H9 (cell line): ENCODE measurements at places on chromosomes 5 and 9. TPM values are rescaled to one million over a fixed set of nuclear protein-coding genes. Genes with fewer than 3 reads are reported as not detected.

The TNFAIP8 gene
- total RNA-seq = 7.3 and 8.1 TPM in 2 replicates

The SPINK6 gene
- total RNA-seq = not detected in 2 replicates

The SPATA9 gene
- not detected in 2 replicates for total RNA-seq

The FAM153A gene
- 0.70 and 1.2 TPM in 2 replicates for total RNA-seq

The PDZD2 gene
- total RNA-seq = 8.8 and 9.9 TPM in 2 replicates

The ANKRD31 gene
- 0.11 and 0.13 TPM in 2 replicates for total RNA-seq

The FOXD4L6 gene
- total RNA-seq = 0.13 TPM in 1 of 2 replicates, not detected in the other

DNA sequence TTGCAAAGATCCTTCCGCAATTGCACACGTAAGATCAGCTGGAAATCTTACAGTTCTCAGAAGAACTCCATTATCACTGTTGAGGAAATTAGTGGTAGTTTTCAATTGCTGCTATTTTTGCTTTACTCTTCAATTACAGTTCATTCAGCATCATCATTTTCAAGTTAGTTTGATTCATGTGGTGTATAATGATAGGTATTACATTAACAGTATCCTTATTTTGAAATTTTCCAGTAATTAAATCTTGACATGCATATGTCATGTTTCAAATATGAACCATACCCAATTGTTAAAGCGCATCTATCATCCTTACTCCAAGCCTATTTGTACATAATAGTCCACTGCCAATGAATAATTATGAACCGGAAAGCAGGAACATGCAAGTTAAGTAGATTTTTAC lies 60.3 kb downstream of the NR6A1 start:
- H3K27me3 ChIP-seq = no peaks in the 10 kb centered on the region
- no peak overlapping the region for H3K27ac ChIP-seq
- no peak overlapping the region for H3K4me3 ChIP-seq
- peaks cover 13% of the 10 kb centered on the region for H3K36me3 ChIP-seq
- no peak for DNase-seq

DNA sequence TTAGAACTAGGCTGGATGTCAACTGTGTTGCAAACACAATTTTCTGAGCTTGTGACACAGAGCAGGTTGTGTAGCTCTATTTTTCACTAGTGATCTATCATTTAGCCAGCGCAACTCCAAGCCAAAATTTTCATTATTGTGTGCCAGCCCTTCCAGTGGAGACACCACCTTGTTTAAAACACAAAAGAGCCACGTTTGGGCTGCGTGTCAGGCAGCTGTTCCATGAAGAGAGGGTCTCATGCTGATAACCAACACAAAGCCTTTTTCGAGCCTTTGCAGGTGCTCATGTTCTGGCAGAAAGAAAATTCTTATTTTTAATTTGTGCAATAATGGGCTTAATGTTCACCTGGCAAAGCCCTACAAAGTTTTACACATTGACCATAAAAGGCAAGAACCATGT lies 237.6 kb upstream of the RGMB start:
- DNase-seq = no peak
- H3K4me1 ChIP-seq = no peaks in the 10 kb centered on the region
- no peaks in the 10 kb centered on the region for H3K27me3 ChIP-seq
- no peaks in the 10 kb centered on the region for H3K36me3 ChIP-seq

DNA sequence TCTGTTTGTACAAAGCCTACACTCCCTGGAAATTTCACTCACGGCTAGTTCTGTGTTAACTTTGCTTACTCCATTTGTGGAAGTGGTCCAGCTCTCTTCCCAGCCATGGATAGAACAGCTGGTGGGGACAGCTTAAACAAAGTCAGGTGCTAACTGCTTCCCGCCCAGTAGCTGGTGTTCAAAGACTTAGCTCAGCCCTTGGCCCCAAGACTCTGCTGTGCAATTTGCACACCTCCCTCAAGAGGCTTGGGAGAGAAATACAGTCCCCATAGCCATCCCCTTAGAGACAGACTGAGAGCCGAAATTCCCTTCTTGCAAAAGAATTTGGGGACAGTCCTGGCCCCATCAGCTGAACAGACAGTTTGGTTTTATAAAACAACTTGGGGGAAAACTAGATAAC lies 73.8 kb upstream of the RAI14 start:
- DNase-seq = no peak
- no peaks in the 10 kb centered on the region for H3K27me3 ChIP-seq
- no peak overlapping the region for H3K27ac ChIP-seq
- no peak overlapping the region for H3K4me3 ChIP-seq

DNA sequence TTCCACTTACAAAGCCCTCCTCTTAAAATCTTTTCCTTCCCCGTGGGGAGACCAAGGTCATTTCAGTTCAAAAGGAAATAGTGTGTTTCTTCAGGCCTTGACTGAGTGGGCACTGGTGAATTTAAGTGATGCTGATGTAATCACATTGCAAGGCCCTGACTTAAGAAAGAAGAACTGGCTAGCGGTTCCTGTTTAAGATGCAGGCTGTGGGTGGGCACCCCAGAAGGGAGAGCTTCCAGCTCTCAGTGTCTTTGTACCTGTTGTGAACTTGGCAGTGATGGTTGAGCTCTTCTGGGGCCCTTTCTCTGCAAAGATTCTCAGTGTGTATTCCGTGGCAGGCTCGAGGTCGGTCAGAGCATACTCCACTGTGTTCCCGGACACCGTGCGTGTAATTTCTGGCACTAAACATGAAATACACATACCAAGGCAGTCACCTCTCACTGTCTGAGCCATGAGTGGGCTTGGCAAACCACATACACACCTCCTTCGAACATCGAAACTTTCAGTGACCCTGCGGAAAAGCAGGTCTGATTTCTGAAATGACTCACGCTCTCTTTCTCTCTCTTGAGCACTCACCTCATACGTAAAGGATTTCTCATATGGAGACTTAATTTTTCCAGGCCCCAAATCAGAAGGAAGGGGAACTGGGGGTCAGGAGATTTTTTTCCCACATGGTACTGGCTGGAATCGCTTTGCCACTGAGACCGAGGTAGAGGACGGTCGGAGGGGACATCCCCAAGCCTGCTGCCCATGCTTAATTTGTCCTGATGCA lies 81.9 kb downstream of the TNC start:
- no peaks in the 10 kb centered on the region for H3K27me3 ChIP-seq
- H3K4me1 ChIP-seq = no peaks in the 10 kb centered on the region
- no peak for DNase-seq
- H3K27ac ChIP-seq = no peak overlapping the region
- no peak overlapping the region for H3K4me3 ChIP-seq

DNA sequence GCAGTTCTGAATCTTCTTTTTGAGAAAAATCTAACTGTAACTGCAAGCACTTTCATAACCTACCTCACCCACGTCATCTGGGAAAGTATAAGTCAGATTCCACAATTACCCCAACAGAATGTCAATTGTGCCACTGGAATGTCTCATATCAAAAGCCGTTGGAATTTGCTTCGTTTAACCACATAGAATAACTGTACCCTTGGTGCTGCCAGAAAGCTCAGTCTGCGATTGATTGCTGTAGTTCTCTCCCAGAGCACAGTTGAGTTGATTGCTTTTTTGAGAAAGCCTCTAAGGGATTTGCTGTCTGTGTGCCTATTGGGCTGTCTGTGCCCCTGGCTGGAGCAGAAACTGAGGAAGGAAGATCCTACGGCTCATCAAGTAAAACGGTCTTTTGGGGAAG lies 583.6 kb downstream of the TMEM38B start:
- no peak for DNase-seq
- H3K4me3 ChIP-seq = no peak overlapping the region
- H3K36me3 ChIP-seq = 0 out of 2 replicates have a peak, but pooled peaks cover 2% of the 10 kb centered on the region
- no peaks in the 10 kb centered on the region for H3K27me3 ChIP-seq
- no peaks in the 10 kb centered on the region for H3K4me1 ChIP-seq

GRCh38 chr9:346111-346571 lies 131.5 kb downstream of the DOCK8 start:
- peak; percentile 32 for DNase-seq
- H3K4me3 ChIP-seq = no peak overlapping the region
- H3K27me3 ChIP-seq = no peaks in the 10 kb centered on the region
- H3K27ac ChIP-seq = no peak overlapping the region

DNA sequence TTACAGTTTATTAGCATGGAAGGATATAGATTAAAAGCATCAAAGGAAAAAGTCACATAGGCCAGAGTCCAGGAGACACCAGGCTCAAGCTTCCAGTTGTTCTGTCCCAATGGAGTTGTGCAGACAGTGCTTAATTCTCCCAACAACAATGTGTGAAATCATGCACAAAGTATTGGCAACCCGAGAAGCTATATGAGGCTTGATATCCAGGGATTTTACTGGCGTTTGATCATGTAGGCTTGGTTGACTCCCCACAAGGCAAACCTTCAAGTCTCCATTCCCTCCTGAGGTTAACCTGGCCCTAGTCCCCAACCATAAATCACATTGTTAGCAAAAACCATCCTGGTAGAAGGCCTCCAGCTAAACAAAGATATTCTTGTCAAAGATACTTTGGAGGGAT lies 141.5 kb downstream of the ADAMTS19 start:
- peaks cover 2% of the 10 kb centered on the region; the same call in 1 of the 2 replicates for H3K36me3 ChIP-seq
- no peaks in the 10 kb centered on the region for H3K4me1 ChIP-seq
- DNase-seq = no peak

GRCh38 chr5:140108093-140109017 lies 5.6 kb upstream of the PURA start:
- peak; percentile 56 for DNase-seq
- H3K36me3 ChIP-seq = no peaks in the 10 kb centered on the region
- no peak overlapping the region for H3K27ac ChIP-seq
- H3K4me1 ChIP-seq = peaks cover 5% of the 10 kb centered on the region; the same call in 1 of the 2 replicates
- peak overlapping the region; percentile 83 for H3K4me3 ChIP-seq

GRCh38 chr9:99019510-99020331 lies 76.0 kb downstream of the COL15A1 start:
- no peak overlapping the region for H3K27ac ChIP-seq
- no peak overlapping the region for H3K4me3 ChIP-seq
- no peaks in the 10 kb centered on the region for H3K36me3 ChIP-seq
- no peaks in the 10 kb centered on the region for H3K4me1 ChIP-seq
- H3K27me3 ChIP-seq = no peaks in the 10 kb centered on the region

GRCh38 chr5:9046756-9047481 lies 499.0 kb downstream of the SEMA5A start:
- DNase-seq = no peak
- H3K27me3 ChIP-seq = no peaks in the 10 kb centered on the region
- H3K4me3 ChIP-seq = no peak overlapping the region
- no peaks in the 10 kb centered on the region for H3K4me1 ChIP-seq
- no peak overlapping the region for H3K27ac ChIP-seq
- H3K36me3 ChIP-seq = peaks cover 15% of the 10 kb centered on the region; the same call in 1 of the 2 replicates

- no peaks in the 10 kb centered on the region for H3K27me3 ChIP-seq
- DNase-seq = no peak
- H3K36me3 ChIP-seq = peaks cover 13% of the 10 kb centered on the region
- no peak overlapping the region for H3K27ac ChIP-seq
- no peaks in the 10 kb centered on the region for H3K4me1 ChIP-seq
These were observed 40.0 kb upstream of the SMC5 start for GRCh38 chr9:70218767-70219166.

GRCh38 chr5:126456217-126456820 lies 33.1 kb downstream of the GRAMD2B start:
- H3K36me3 ChIP-seq = peaks cover 7% of the 10 kb centered on the region; the same call in 1 of the 2 replicates
- no peaks in the 10 kb centered on the region for H3K4me1 ChIP-seq
- DNase-seq = no peak
- H3K4me3 ChIP-seq = no peak overlapping the region
- no peak overlapping the region for H3K27ac ChIP-seq
- H3K27me3 ChIP-seq = no peaks in the 10 kb centered on the region

DNA sequence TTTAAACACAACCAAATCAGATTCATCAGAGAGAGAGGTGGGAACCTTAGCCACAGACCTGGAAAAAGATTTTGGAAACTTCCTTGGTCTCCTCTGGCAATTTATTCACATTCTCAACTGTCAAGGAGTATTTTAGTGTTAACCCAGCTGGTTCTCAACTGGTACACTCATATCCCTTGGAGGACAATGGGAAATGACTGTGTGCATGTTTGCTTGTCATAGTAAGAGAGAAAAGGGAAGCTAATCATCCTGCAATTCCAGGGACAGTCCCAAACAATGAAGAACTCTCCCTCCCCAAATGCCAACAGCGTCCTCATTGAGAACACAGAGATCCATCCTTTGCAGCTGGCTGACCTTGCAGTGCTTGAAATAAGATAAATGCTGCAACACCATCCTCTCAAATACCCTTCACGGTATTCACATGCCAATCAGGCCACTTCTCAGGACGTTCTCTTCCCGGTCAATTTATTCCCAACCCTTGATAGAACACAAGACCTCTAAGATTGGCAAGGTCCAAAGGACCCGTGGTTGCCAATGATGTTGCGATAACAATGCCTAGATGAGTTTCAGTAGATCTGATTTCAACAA lies 75.5 kb downstream of the EPB41L4B start:
- peaks cover 3% of the 10 kb centered on the region; the same call in 1 of the 2 replicates for H3K4me1 ChIP-seq
- no peak overlapping the region for H3K27ac ChIP-seq
- H3K36me3 ChIP-seq = peaks cover 7% of the 10 kb centered on the region; the same call in 2 of the 3 replicates
- no peaks in the 10 kb centered on the region for H3K27me3 ChIP-seq
- no peak for DNase-seq

DNA sequence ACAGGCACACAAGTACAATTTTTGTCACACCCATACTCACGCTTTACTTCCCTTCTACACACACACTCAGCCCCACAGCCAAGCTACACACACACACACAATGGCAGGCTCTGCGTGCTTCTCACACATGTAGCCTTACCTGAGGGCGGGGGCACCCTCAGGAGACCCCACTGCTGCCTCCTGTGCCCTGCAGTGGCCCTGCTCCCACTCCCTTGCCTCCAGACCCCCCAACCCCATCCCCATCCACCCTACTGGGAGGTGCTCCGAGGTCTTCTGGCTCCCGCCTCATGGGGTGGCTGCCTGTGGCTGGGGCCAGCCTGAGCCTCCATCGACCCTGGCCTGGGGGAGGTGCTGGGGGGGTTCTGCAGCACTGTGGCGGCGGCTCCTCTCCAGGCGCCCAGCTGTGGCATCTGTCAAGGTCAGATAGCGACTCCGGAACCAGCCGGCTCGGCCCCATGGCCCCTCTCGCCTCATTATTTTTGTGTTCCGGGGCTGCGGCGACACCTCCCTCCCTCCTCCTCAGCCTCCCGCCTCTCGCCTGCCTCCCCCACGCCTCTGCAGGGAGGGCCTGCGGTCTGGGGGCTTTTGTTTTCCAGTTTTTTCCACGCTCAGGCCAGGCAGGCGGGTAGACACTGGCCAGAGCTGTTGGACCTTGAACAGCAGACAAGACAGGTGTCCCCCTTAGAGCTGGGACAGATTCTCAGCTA lies 21.7 kb downstream of the CXXC5 start:
- peak overlapping the region; percentile 44; the same call in 2 of the 3 replicates for H3K4me3 ChIP-seq
- H3K27me3 ChIP-seq = no peaks in the 10 kb centered on the region
- H3K4me1 ChIP-seq = peaks cover 15% of the 10 kb centered on the region; the same call in 1 of the 2 replicates

DNA sequence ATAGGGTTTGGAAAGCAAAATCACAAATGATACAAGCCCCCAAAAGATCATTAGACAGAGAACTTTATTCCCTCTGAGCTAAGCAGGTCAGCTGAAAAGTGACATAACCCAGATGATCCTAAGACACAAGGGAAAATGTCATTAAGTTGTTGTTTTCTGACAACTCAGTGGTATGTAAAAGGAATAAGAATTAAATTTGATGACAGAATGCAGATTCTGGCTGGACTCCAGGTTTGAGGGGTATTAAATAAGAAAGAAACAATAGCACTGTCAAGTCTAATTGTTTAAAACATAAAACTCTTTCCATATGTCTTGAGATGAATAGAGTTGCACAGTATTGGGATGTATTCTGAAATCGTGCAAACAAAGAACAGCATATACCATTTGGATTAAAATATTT lies 429.9 kb downstream of the CAAP1 start:
- DNase-seq = no peak
- H3K36me3 ChIP-seq = no peaks in the 10 kb centered on the region
- H3K4me1 ChIP-seq = no peaks in the 10 kb centered on the region
- H3K27ac ChIP-seq = no peak overlapping the region
